GM12878 (cell line): ENCODE measurements at places on chromosomes 12 and 14. TPM values are rescaled to one million over a fixed set of nuclear protein-coding genes. Genes with fewer than 3 reads are reported as not detected.
A peak's percentile ranks its signal among the peaks of the same experiment; 100 is the strongest.

DNA sequence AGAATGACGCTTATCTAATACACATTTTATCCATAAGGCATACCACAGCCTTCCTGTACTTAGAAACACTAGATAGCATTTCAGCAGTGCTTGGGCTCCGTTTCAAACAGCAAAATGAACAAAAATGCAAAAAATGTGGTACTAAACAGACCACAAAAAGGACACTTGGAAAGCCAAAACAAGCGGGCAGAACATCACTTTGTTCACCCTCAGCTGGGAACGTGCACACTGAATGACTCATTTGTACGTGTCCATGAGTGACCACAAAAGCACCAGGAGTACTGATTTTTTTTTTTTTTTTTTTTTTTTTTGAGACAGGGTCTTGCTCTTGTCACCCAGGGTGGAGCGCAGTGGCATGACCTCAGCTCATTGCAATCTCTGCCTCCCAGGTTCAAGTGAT is 8.9 kb upstream of the FOXN3 start:
- peak; percentile 85 for DNase-seq

- peak; percentile 7 for DNase-seq
These were observed 95.4 kb upstream of the ANO4 start for GRCh38 chr12:100699209-100699608.

- no peak for DNase-seq
These were observed 170.6 kb upstream of the CCDC196 start for GRCh38 chr14:66315548-66315947.

- no peak for DNase-seq
These were observed 47.1 kb upstream of the RERG start for GRCh38 chr12:15268309-15268708.

- no peak for DNase-seq
These were observed 93.2 kb downstream of the EMP1 start for GRCh38 chr12:13289653-13290289.

MIP gene
- 0.15 TPM in 1 of 2 replicates, not detected in the other for total RNA-seq

TSPAN19 gene
- not detected in 2 replicates for total RNA-seq

- DNase-seq: no peak
These were observed at the start of gene C1S for GRCh38 chr12:7060353-7060954. TSS of gene C1S (plus strand) at chr12:7060718. CDS start at chr12:7061913, 1,195 bp downstream.

GRCh38 chr12:42873401-42873800 is 283.9 kb upstream of the PRICKLE1 start:
- DNase-seq: no peak

DNA sequence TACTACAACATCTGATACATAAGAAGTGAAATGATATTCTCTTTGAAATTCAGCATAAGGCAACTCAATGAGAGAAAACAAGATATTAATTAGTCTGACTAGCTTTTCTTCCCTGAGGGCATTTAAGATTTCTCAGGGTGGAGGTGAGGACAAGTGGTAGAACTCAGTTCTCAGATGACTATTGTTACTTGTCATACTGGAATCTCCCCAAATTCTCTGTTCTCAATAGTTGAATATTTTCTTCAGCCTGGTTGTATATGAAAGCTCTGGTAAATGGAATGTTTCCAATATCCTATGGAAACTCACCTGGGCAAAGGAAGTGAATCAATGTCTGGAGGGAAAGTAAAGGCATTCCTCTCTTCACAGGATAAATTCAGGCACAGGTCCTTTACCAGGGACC is 18.2 kb upstream of the ITGA5 start:
- DNase-seq: no peak

SLC41A2 gene
- 18.5 and 19.0 TPM in 2 replicates for total RNA-seq

DNA sequence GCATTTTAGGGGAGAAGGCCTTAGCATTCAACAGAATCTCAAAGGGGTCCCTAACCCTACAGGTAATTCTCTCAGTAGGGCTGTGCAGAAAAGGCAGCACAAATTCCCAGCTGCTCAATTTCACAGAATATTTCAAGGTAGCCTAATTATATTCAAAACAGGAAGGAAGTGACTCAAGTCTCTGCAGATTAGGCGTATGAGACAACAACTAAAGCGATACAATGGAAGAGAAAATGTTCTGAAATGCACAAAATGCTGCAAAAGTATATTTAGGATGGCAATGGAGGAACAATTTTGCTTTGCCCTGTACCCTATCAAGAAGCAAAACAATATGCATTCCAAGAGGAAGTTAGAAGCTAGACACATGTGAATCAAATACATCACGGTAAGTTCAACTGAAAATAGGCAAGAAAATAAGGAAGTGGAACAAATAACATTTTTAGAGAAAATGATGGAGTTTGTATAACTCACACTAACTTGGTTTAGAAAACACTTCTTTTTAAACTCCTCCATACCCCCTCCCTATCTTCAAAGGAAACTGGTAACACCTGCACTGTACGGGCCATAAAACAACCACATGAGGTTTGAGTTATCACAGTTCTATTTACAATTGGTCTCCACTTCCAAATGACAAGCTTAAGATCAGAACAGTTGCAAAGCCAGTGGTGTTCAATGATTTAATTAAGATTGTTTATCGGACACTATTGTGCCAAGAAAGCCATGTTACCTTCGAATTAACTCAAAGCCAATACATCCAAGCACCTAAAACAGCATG is 1.6 kb downstream of the GIT2 start:
- DNase-seq: no peak

DNA sequence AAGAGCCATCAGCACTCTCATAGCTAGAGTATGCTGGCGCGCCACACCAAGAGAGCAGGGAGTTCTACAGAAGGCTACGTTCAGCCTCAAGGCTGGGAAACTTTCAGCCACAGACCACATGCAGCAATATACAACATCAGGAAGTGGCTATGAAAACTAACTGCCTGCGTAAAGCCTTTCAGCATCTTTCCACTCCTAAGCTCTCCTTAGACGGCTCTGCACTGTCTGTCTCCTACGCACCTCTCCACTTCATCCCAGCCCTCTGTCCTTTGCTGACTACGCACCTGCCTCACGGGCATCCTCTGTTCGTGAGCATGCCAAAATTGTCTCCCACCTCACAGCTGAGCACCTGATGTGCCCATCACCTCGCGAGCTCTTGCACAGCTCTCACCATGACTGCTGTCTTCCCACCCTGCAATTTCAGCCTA is 9.7 kb downstream of the MPHOSPH9 start:
- DNase-seq: no peak

DNA sequence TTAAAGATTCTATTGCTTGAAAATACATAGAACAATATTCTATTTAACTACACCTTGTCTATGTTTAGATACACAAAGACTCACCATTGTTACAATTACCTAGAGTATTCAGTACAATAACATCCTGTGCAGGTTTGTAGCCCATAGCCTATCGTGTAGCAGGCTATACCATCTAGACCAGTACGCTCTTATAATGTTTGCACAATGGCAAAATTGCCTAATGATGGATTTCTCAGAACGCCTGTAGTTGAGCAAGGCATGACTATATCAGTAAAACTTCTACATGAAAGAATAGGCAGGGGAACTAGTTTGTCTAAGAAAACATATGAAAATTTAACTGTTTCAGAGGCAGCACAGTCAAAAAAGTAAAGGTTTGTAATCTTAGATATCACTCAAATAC is 375.9 kb downstream of the DAD1 start:
- DNase-seq: no peak

TCL1B gene
- not detected in 2 replicates for total RNA-seq

PPP1R36 gene
- total RNA-seq: not detected in 2 replicates

ENDOU gene
- 0.21 TPM in 1 of 2 replicates, not detected in the other for total RNA-seq

CEP290 gene
- 14.3 and 15.7 TPM in 2 replicates for total RNA-seq

DNA sequence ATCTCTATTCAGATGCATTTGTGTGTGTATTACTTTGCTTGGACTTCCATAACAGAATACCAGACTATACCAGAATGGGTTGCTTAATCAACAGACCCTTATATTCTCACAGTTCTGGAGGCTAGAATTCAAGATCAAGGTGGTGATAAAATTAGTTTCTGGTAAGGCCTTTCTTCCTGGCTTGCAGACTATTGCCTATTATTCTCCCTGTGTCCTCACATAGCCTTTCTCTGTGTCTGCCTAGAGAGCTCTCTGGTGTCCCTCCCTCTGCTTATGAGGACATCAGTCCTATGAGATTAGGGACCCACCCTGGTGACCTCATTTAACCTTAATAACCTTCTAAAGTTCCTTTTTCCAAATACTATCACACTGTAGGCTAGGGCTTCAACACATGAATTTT is 106.0 kb downstream of the FAR2 start:
- DNase-seq: no peak

PLCZ1 gene
- total RNA-seq: not detected in 2 replicates

RDH5 gene
- 5.8 and 8.4 TPM in 2 replicates for total RNA-seq

BTG1 gene
- total RNA-seq: 186 and 194 TPM in 2 replicates

ZC3H10 gene
- total RNA-seq: 6.4 and 7.0 TPM in 2 replicates

- no peak for DNase-seq
These were observed 23.6 kb downstream of the ABCB9 start for GRCh38 chr12:122942637-122943036.

- no peak for DNase-seq
These were observed 9.4 kb downstream of the TMEM179 start for GRCh38 chr14:104595116-104595675.

GRCh38 chr14:65321370-65321875 is 91.1 kb upstream of the FUT8 start:
- peak; percentile 82 for DNase-seq

GRCh38 chr12:130253866-130254265 is 83.8 kb upstream of the PIWIL1 start:
- DNase-seq: no peak

DNA sequence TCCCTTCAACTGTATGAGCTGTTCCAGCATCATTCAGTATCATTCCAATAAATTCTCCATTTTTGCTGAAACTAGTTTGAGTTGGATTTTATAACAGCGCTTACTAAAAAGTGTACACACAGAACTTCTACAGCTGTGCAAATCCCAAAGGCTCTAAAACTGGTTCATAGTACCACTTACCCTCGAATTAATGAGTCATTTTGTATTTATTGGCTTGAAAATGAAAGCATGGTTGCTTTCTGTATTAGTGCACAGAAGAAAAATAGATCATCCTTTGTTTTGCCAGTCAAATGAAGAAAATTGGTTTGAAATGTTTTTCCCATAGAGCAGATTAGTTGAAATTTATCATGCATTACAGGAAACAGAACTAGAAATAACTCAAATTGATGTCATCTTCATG is 268.3 kb upstream of the CPNE8 start:
- DNase-seq: no peak

SLC5A8 gene
- not detected in 2 replicates for total RNA-seq

TROAP gene
- total RNA-seq: 48.8 and 58.2 TPM in 2 replicates

GRCh38 chr12:121801595-121802484 is 2.0 kb upstream of the SETD1B start:
- DNase-seq: no peak

GRCh38 chr12:257521-258321 is 4.9 kb downstream of the SLC6A13 start:
- no peak for DNase-seq

BHLHE41 gene
- total RNA-seq: 0.13 and 0.45 TPM in 2 replicates

DNA sequence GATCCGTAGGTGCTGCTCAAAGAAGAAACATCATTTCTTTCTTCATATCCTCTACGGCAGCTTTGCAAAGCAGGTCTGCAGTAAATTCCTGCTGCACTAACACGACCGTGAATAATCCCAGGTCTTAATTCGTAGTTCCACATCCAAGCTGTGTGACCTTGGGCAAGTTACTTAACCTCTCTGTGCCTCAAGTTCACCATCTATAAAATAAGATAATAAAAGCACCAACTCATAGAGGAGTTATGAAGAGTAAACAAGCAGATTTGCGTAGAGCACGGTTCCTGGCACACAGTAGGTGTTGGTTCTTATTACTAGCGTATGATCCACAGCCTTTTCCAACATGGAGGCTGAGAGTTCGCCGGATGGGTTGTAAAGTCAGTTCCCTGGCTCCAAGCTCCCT is 3.6 kb downstream of the NCOR2 start:
- DNase-seq: no peak

SDSL gene
- total RNA-seq: 1.3 and 1.5 TPM in 2 replicates

- no peak for DNase-seq
These were observed 135.9 kb downstream of the TMEM30B start for GRCh38 chr14:61145034-61145902.

CBLN3 gene
- total RNA-seq: 2.8 and 3.8 TPM in 2 replicates

GRCh38 chr14:104977681-104978653 is at the start of gene AHNAK2:
TSS of gene AHNAK2 (minus strand) at chr14:104978374. CDS start at chr14:104978237, 137 bp downstream.
- no peak for DNase-seq

DNA sequence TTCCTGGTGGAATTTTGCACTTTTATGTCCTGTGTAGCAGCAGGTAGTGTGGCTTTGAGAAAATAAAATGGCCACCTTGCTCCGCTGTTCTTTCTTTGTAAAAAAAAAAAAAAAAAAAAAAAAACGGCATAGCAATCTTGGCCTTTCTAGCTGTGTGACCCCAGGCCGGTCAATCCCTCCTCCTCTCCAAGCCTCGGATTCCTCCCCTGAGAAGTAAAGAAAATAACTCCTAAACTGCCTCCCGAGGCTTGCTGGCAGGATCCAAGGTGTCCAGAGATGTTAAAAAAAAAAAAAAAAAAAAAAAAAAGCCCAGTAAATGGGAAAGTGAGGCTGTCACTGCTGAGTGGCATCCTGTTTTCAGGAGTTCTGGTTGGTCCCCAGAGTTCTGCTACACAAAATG is 23.9 kb upstream of the MAP1LC3B2 start:
- DNase-seq: no peak

DNA sequence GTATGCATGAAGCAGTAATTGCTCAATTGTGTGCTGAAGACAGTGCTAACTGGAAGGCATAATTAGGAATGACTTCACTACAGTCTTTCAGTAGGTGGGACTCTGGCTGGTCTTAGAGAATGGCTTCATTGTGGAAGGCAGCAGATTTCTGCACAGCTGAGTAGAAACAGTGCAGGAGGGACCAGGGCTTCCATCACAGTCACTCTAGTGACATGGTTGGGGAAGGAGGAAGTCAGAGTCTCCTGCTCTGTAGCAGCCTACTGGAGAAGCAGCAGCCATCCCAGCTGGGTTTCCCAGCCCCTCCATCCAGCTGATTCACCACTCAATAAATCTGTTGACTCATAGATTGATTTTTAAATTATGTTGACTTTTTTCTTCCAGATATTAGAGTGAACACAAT is 80.6 kb upstream of the DBX2 start:
- DNase-seq: no peak

DNA sequence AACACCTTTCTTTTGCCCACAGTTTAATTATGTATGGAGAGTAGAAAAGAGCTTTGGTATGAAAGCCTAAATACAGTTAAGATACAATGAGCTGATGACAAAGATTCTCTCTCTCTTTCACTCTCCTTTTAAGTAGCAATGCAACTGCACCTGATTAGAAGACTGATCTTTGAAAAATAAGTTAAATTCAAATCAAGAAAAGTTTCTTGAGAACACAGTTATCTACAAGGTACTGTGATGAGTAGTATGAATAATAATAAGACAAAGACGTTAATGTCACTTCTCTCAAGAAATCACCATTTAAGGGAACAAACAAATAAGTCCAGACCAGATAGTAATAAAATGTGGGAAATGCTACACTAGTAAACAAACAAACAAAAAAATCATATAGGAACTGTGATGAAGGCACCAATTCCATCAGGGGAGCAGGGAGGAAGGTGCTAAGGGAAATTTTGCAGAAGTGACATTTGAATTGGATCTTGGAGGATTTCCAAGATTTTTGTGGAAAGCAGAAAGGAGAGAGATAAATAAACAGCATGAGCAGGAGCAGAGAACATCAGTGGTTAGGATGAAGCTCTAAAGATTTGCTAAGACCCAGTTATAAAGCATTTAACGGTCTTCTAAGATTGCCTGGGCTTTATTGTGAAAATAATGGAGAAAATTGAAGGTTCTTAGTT is 65.2 kb upstream of the STK38L start:
- DNase-seq: no peak
